Colonic mucosa (tissue), 4 donors: ENCODE measurements at places on chromosomes 13 and 19. TPM values are rescaled to one million over a fixed set of nuclear protein-coding genes. Genes with fewer than 3 reads are reported as not detected.

- H3K27ac ChIP-seq: no peak overlapping the region
- no peak for DNase-seq
- H3K27me3 ChIP-seq: no peaks in the 10 kb centered on the region
- H3K4me3 ChIP-seq: no peak overlapping the region
- H3K36me3 ChIP-seq: no peaks in the 10 kb centered on the region
Measured at GRCh38 chr13:20873348-20873747, 29.2 kb downstream of the XPO4 start.

- H3K4me3 ChIP-seq: peak overlapping the region; percentile 96
- DNase-seq: peak; percentile 93
- no peaks in the 10 kb centered on the region for H3K27me3 ChIP-seq
- peaks cover 28% of the 10 kb centered on the region for H3K4me1 ChIP-seq
Measured at GRCh38 chr19:1131718-1132551, 28.1 kb downstream of the GPX4 start.

DLL3 gene
- not detected for total RNA-seq

DNA sequence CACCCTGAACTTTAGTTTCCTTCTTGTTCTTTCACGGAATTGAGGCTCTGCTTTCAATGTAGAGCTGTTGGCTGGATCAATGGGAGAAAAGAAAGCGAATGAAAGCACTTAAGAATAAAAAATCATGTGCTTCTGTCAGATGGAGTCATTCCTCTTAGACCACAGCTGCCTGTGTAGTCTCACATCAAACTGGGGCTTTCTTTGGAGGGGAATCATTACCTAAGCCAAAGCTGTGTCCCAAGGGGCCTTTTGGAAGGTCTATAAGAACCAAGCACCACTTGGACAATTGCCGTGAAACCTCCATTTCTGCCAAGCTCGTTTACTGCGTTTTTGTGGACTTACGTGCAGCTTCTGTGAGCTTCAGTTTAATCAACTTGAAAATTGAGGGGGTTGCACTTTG lies 44.2 kb upstream of the RNF113B start:
- no peak for DNase-seq
- no peak overlapping the region for H3K27ac ChIP-seq
- H3K4me3 ChIP-seq: no peak overlapping the region
- no peaks in the 10 kb centered on the region for H3K36me3 ChIP-seq
- no peaks in the 10 kb centered on the region for H3K27me3 ChIP-seq
